ENCODE measurements at places on chromosomes 6 and 20. TPM values are rescaled to one million over a fixed set of nuclear protein-coding genes. Genes with fewer than 3 reads are reported as not detected.

Gene NKX2-4
- total RNA-seq = not detected

Gene LSM2
- total RNA-seq = 57.2 TPM

Gene LY6G5C
- total RNA-seq = under 0.01 TPM

Gene BTBD3
- total RNA-seq = 22.0 TPM

Gene RIMS1
- 0.32 TPM for total RNA-seq

Gene OR14J1
- not detected for total RNA-seq

Gene SLC17A3
- total RNA-seq = not detected

Gene BNIP5
- not detected for total RNA-seq

Gene OVOL2
- total RNA-seq = not detected

Gene SNRNP48
- total RNA-seq = 15.6 TPM

Gene OR2H1
- total RNA-seq = not detected

Gene COQ3
- total RNA-seq = 5.5 TPM

Gene ANGPT4
- total RNA-seq = not detected

Gene CDSN
- total RNA-seq = not detected

Gene PPIL6
- total RNA-seq = 2.3 TPM

Gene POM121L2
- not detected for total RNA-seq

Gene RAD21L1
- not detected for total RNA-seq

Gene LY6G6D
- total RNA-seq = not detected

Gene CST2
- not detected for total RNA-seq

Gene MMP24
- total RNA-seq = 0.32 TPM

Gene CLVS2
- not detected for total RNA-seq

Gene EPHA7
- total RNA-seq = 0.97 TPM

Gene BTNL2
- not detected for total RNA-seq

Gene SMLR1
- not detected for total RNA-seq

Gene PHF3
- 45.4 TPM for total RNA-seq

Gene DAAM2
- total RNA-seq = not detected

Gene FOXQ1
- not detected for total RNA-seq

Gene LINC00237
- total RNA-seq = not detected

Gene ZNF391
- total RNA-seq = 0.76 TPM

Gene NNAT
- under 0.01 TPM for total RNA-seq

All from epithelial cell of umbilical artery (primary cell).